ENCODE measurements at places on chromosomes 7 and 10.

DNA sequence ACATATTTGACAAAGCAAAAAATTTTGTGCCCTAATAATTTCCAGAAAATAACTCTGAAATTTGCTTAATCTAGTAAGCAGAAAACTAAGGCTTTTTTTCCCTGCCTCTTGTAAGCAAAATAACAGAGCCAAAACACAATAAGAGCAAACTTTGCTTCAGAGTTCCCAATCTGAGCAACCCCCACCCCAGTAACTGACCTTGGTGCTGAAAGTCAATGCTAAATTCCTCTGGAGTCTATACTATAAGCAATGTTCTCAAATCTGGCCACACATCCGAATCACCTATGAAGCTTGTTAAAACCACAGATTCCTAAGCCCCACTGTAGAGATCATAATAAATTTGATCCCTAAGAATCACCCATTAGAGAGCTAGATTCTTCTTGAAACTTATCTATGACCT, 150.5 kb downstream of the ELAPOR2 start:
- no peak for DNase-seq

GRCh38 chr10:67043041-67043440, 117.2 kb downstream of the LRRTM3 start:
- no peak for DNase-seq

- DNase-seq: no peak
These were observed 363.3 kb downstream of the ARL4A start for GRCh38 chr7:13050703-13051102.

DNA sequence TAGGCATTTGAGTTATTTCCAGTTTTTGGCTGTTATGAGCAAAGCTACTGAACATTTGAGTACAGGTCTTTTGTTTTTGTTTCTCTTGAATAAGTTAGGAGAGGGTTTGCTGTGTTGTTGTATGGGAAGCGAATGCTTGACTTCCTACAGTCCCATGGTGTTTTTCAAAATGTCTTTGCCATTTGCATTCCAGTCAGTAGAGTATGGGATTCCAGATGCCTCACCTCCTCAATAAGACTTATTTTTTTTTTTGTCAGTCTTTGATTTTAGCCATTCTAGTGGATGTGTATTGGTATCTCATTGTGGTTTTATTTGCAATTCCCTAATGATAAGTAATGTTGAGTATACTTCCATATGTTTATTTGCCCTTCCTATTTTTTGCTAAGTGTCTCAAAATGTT, 19.4 kb downstream of the CDK13 start:
- DNase-seq: no peak

DNA sequence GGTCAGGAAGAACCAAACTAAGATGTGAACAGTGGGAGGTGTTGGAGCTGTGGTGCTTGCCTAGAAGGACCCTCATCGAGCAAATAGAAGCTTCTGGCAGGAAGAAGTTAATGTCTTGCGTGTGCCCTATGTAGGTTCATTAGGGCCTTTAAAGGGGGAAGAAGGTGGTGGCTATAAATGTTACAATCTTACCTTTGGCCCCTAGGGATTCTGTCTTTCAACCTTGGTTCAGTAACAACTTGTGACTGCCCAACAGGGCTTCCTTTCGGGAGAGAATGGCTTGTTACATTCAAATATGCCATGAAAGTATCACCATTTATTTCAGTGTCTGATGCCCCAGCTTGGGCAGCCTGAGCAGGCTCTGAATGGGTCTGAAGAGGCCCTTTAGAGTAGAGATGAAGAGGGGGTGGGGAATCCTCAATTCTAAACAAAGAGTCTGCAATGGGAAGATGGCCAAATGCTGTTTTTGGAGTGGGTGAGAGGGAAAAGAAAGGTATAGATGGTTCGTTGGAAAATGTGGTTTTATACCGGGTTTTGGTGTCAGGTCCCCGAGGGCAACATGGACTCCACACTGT, 108.0 kb downstream of the TCF7L2 start:
- peak; percentile 71 for DNase-seq

DNA sequence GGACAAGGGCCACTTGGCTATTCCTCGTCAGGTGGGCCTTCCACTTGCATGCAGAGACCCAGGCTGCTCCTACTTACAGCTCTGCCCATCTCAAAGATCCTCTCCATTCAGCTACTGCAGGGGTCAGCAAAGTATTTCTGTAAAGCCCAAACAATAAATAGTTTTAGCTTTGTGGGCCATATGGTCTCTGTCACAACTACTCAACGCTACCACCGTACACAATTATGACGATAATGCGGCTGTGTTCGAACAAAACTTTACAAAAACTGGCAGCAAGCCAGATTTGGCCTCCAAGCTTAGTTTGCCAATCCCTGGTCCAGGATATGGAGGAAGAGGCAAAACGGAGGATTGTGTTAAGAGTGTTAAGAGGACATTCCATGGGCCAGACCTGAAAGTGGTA, 12.8 kb downstream of the RAB11FIP2 start:
- no peak for DNase-seq

DNA sequence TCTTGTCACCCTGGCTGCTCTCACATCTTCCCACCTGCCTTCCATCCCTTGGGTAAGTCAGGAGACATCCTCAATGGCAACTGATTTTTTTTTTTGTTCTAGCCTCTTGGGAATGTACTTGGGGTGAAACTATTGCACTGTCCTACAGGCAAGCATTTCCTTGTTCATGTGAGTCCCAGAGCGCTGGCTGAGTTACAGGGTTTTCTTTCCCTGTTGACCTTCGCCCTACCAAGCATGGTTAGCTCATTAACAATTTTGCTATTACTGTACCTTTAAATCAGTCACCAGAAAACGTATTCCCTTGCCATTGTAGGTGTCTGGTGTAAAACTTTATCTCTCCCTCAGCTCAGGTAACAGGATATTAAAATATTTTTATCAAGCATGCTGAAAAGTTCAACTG, 98.9 kb downstream of the PRLHR start:
- no peak for DNase-seq

- DNase-seq: no peak
These were observed 189.2 kb upstream of the PODXL start for GRCh38 chr7:131745390-131746248.

GRCh38 chr10:29252811-29253689, 35.8 kb upstream of the LYZL1 start:
- no peak for DNase-seq

- DNase-seq: no peak
These were observed 55.8 kb downstream of the PIK3AP1 start for GRCh38 chr10:96664563-96664962.

DNA sequence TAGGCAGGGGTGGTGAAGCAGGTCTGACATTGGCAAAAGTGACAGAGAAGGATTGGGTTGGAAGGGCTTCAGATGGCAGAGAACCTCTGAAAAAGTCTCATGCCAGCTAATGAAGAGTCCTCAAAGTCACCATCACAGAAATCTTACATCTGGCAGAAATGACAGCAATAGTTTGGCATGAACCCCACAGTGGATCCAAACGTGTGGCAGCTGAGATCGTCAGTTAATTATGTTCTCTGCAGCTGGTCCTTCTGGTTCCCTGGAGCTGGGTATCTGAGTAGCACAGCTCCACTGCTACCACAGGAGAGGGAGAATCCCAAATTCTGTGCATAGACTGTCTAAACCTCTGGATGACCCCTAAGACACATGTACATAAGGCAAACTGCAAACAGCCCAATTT, 73.4 kb downstream of the ALOX5 start:
- DNase-seq: no peak

DNA sequence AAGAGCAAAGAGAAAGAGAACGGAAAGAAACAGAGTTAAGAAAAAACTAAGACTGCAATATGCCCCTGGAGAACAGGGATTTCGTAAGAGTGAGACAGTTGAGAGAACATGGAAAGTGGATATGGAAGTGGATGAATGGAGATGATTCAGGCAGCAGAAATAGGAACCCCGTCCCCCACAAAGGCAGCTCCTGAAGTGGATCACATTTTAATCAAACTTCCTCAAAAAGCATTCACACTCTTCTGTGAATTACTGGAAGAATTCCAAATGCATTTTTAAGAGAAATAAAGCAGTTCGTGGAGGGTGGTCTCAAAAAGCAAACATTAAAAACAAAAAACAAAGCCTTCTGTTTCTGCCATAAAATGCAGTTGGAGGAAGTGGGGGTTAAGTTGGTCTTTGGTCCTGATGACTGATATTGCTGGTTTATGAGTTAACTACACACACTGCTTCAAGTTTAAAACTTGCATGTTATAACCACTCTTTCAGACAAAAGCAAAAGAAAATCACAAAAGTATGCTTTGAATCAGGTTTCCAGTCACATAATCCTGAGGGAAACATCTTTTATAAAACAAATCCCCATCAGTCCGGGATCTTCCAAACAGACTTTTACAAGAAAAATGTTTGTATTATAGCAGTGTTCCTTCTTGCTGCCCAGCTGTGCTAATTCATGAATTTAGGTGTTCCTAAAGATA, 214.3 kb downstream of the FANK1 start:
- no peak for DNase-seq

DNA sequence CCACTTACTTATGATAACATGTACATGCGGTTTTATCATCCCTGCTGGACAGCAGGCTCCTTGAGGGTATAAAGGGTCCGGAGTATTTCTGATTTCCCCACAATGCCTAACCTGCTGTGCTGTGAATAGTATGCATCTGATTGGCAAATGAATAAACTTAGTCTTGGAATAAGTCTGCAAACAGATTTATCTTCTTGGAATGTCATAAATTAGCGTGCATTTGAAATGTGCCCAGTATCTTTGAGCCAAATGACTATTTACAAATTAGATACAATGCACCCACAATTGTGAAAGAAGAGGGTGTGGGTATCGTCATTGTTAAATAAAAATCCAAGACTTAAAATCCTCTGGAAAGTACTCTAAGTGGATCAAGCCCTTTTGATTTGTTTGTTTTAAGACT, 106.0 kb downstream of the OSBPL3 start:
- no peak for DNase-seq

DNA sequence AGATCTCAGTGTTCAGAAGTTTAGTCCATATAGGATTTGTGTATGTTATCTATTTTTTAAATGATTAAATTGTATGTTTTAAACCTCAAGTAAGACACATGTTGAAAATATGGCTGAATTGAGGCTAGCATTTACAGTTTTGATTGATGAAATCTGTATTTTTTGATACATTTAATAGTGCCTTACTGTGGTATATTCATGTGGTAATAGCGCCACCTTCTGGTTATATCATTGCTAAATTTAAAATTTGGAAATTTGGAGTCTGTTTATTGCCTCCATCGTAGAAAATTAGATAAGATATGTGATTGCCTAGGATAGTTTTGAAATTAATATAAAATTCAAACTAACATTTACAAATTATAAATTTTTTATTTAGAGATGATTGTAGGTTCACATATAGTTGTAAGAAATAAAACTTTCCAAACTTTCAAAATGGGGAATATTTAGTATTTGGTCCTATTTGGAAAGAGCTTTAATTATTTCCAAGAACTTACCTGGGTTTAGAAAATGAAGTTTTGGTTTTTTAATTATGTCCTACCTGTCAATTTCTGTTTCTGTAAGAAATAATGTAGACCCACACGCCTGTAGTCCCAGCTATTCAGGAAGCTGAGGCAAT, 19.1 kb upstream of the ARMS2 start:
- DNase-seq: no peak

- DNase-seq: no peak
These were observed 34.5 kb downstream of the PAXIP1 start for GRCh38 chr7:154968336-154969001.

DNA sequence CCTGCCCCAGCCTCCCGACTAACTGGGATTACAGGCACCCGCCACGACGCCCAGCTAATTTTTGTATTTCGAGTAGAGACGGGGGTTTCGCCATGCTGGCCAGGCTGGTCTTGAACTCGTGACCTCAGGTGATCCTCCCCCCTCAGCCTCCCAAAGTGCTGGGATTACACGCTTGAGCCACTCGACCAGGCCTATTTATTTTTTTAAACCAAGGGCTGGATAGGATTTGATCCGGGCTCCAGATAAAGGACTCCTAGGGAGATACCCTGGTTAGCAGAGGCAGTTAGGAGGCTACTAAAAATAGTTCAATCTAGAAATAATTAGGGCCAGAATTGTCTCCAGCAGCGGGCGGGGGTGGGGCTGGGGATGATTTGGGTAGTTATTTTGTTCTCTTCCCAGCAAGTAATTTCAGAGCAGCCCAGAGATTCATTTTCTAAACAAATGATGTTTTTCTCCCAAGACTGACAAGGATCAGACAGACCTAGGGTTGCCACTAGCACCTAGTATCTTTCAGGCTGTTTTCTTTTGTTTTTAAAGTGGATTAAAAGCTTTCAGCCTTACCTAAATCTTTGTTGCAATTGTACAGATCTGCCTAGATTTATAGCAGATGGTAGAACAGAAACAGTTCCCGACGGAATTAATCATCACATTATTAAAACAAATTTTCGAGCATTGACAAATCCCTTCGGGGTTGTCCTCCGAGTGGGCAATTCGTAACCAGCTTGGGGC, 859 bp upstream of the SMC3 start:
- no peak for DNase-seq

- DNase-seq: no peak
These were observed 179.2 kb upstream of the NAMPT start for GRCh38 chr7:106463851-106464611.

DNA sequence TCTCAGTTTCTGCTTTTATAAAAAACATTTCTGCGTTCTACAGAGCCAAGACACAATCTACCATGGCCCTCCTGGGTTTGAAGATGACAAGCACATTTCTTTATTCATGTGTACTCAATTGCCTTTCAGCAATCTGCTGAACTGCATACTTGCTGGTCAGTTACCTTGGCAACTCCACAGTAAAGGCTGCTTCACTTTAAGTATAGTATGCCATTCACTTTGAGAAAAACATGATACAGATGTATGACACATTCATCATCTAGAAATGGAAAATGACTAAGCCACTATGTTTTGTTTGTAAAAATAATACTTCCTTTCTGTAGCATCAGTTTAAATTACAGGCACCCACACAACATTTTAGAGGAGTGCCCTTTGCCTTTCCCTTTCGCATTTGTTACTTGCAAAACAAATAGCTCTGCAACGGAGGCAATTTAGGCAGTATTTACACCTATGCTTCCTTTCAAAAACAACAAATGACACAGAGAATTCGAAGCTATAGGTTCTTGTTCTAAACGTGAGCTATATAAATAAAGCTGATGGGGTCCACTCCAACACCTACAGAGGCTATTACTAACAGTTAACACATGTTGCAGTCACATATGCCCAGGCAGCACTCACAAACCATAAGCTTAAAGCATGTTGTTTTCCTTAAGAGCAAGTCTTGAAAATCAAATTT, 23.5 kb downstream of the SGCE start:
- peak; percentile 7 for DNase-seq

DNA sequence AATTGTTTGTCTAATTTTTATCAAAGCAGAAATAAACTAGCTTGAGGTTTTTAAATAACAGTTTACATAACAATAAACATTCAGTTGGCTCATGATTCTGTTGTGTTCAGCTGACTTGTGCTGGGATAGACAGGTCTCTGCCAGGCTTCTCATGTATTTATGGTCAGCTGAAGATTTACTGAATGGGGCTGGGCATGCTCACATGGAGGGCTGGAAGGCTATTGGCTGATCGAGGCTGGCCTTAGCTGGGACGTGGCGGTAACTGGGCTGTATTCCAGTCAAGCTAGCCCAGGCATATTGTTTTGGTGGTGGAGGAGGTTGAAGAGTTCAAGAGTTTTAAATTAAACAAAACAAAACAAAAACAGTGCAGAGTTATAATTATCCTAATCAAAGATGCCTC, 251.0 kb upstream of the MTPN start:
- no peak for DNase-seq

- no peak for DNase-seq
These were observed 12.2 kb upstream of the PWWP2B start for GRCh38 chr10:132384618-132385388.

GRCh38 chr7:134174795-134175261, 47.7 kb downstream of the LRGUK start:
- no peak for DNase-seq
